T47D (cell line): ENCODE measurements at places on chromosomes 2 and 18.

- no peak for DNase-seq
Observed at GRCh38 chr2:151649966-151650365, 84.3 kb downstream of the NEB start.

- no peak for DNase-seq
Observed at GRCh38 chr2:216222650-216223352, 113.7 kb downstream of the XRCC5 start.

GRCh38 chr2:105776560-105776928 lies 31.8 kb downstream of the NCK2 start:
- no peak for DNase-seq

GRCh38 chr2:231861288-231861931 lies 64.8 kb downstream of the NPPC start:
- DNase-seq = no peak

- no peak for DNase-seq
Observed at GRCh38 chr2:176491172-176491904, 222.1 kb downstream of the MTX2 start.

GRCh38 chr2:48483916-48484315 lies 46.0 kb upstream of the STON1 start:
- no peak for DNase-seq

DNA sequence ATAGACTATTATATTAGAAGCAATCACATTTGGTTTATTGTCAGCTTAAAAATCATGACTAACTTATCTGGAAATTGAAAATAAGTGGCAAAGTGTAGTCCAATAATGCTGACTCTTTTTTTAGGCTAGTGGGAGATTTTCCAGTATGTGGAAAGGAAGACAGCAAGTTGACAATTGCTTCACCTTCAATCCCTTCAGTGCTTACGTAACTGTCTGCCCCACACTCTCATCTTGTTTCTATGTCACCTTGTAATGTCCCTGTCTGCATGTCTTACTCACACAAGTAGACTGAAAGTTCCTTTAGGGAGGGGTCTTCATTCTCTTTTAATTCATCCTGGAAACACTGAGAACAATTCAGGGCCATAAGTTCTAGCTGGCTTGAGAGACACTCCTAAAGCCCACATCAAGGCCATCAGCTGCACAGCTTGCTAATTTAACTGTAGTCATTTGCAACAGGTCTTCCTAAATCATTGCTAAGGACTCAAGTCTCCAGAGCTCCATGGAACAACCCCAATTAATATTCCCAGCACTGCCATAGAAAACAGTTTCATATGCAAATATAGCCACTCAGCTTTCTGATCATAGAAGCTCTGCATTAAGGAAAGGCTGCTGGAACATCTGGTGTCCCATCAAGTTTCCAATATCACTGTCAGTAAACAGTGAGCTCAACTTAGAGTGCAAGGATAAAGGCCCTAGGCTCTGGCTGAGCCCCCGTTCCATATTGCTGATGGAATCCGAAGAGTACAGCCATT lies 230.5 kb downstream of the ETAA1 start:
- DNase-seq = no peak

DNA sequence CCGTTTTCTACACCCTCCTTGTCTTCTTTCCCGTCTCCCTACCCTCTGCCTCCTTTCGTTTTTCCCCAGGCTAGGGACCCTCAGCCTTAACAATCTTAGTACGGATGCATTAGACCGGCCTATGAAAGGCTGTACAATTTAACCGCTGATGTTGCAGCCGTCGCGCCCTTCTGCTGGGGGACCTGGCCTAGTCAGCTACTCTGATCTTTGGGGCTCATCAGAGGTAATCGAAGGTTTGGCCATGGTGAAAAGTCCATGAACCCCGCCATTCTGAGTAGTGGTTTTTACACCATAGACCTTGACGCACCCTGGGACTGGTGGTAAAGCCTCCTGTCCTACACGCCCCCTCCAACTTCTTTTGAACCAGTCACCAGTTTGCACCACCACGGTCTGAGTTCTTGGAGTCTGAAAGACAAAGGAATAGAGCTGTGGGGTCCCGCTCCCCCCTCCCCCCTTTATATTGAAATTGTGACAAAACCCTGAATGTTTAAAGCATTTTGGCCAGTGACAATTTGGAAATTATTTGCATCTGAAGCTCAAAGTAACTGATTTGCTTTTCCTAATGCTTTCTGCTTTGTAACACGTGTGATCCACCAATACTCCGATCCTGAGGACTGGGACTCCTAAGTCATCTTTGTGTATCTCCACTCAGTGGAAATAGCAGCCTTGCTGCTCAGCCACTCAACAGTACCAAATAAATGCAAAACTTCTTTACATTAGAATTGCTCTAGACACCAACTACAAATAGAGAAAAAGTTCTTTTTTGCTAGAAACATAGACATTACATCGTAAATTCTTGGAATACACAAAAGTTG lies 642 bp upstream of the SRSF7 start:
- DNase-seq = no peak

DNA sequence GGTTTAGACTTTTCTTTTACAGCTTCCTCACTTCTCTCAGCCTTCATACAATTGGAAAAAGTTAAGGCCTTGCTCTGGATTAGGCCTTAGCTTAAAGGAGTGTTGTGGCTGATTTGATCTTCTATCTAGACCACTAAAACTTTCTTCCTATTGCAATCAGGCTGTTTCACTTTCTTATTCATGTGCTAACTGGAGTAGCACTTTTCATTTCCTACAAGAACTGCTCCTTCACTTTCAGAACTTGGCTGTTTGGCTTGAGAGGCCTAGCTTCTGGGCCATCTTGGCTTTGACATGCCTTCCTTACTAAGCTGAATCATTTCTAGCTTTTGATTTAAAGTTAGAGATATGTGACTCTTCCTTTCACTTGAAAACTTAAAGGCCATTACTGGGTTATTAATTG lies 114.3 kb downstream of the ARHGEF4 start:
- no peak for DNase-seq

DNA sequence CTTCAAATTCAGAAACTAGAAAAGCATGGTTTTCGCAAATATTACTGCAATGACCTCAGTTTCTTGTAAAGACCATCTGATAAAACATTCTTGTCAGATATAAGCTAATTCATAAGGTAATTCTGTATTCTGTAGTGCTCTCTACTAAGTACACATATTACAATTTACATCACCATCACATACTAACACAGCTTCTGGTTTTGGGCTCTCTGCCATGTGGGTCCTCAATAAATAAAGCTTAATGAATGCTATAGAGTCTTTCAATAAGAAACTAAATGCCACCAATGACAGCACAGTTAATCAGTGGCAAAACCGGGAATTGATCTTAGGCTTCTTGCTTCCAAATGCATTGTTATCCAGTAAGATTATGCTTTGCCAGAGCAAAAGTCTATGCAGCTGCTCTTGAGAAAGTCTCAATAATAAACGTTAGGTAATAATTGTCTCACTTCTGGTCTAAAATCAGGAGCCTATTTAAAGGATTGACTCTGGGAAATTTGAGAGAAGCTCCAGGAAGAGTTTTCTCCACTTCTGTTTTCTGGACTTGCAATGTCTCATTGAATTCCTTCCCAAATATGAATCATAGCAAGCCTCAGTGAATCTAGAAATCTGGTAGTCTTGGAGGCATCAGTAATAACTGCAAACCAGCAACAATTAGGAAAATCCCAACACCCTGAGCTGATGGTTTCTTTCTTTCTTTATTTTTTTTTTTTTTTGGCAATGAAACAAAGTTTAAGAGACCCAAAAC lies 67.9 kb upstream of the RAPGEF4 start:
- no peak for DNase-seq

- no peak for DNase-seq
Observed at GRCh38 chr2:230557065-230557464, 141.1 kb downstream of the SP100 start.

- DNase-seq = no peak
Observed at GRCh38 chr2:55883357-55883756, 40.2 kb downstream of the EFEMP1 start.

GRCh38 chr2:65626831-65627230 lies 194.4 kb upstream of the SPRED2 start:
- no peak for DNase-seq

DNA sequence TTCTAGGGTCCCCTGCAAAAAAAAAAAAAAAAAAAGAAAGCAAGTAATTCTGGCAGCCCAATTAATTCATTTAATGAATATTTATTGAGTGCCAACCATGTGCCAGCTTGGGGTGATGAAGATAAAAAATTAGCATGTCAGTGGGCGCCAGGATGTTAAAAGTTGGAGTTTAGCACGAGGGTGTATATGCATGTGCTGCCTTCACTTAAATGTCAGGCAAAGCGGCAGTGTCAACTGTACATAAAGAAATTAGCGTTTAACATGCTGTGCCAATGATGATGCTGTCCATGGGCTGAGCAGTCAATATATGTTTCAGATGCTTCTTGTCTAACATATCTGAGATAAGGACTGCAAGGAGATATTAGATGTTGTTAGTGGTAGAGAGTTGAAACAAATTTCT lies 49.5 kb downstream of the ASAP2 start:
- no peak for DNase-seq

GRCh38 chr2:236629961-236630872 lies 60.6 kb downstream of the ACKR3 start:
- DNase-seq = no peak

DNA sequence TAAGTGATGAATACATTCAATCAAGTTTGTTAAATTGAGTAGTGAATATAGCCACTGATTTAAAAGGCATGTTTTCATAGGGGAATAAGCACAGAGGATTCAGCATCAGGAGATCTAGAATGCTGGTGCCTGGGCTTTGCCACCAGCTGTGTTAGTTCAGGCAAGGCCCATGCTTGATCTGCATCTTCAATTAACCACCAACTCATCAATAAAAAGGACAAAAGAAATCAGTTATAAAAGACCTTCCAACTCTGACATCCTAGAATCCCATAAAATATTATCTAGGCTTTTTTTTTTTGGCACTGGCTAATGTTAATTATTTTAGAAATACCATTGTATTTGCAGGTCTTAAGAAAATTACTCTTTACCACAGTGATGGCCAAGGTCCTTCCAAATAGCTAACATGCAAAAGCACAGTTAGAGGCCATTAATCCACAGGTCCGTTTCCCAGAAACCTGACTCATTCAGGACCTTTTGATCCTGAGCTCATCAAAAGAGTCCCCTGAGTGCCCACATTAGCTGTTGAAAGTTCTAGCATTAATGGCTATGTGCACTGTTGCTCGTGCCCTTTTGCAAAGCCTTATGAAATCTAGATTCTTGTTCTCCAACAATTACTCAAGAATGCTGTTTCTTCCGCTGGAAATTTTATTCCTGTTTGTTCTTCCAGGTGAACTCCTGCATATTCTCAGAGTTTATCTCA lies 170.0 kb downstream of the CYRIA start:
- no peak for DNase-seq

GRCh38 chr2:202023198-202023903 lies 10.3 kb upstream of the FZD7 start:
- no peak for DNase-seq

DNA sequence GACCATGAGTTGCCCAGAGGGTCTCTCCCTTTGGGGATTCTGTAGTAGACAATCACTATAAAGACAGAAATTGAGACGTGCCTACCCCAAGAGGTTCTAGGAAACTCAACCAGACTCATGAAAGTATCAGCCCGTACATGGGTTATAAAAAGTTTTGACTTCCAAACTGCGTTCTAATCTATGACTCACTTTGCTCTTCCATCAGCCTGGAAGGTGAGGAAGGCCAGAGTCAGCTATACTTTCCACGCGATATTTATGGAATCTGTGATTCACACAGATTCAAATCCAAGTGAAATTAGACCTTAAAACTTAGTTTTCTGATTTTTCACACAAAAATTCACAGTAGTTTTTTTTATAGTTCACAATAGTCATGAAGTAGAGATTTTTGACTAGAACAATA lies 7.7 kb upstream of the LYPD1 start:
- no peak for DNase-seq
